Germinal center (tissue), 1 donor: ENCODE measurements at places on chromosomes 11 and 22.

DNA sequence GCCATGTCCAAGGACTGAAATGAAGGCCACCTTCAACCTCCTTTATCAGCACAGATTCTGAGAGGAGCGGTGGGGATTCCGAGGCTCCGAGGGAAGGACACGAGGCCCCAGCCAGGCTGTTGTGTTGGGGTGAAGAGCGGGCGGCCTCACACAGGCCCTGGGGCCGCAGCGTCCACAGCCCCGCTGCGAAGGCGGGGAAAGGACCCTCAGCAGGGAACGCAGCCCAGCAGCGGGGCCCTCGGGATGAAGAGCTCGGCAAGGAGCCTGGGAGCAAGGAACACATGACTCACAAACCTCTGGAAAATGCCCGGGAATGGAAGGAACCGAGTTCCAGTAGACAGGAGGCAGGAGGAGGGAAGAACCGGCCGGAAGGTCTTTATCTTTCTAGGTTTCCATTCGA is 227.2 kb downstream of the BRD1 start:
- DNase-seq: no peak

DNA sequence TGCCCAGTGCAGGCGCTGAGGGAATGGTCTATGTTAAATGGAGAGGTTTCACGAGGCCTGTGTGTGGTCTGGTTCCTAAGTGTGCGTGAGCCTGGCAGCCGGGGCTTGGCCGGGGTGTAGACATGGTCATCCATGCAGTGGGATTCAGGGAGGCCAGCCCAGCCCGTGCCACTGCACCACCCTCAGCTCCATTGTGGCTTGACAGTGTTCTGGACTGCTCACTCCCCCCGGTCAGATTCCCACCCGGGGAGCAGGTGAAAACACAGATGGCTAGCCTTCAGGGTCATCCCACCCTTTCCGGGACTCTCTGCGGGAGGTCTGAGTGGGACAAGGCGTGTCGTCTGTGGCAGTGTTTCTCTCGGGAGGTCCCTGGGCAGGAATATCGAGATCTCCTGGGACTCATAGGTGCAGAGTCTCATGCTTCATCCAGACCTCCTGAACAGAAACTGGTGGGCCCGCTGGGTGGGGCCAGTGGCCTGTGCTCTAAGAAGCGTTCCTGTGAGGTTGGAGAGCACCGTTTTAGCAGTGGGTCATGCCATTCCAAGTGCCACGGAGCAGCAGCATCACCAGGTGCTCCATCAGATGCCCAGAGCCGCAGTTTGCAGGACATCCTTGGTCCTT is 52.3 kb downstream of the ST14 start:
- no peak for DNase-seq

- no peak for DNase-seq
Observed at GRCh38 chr22:35128637-35129036, 62.7 kb downstream of the ISX start.

DNA sequence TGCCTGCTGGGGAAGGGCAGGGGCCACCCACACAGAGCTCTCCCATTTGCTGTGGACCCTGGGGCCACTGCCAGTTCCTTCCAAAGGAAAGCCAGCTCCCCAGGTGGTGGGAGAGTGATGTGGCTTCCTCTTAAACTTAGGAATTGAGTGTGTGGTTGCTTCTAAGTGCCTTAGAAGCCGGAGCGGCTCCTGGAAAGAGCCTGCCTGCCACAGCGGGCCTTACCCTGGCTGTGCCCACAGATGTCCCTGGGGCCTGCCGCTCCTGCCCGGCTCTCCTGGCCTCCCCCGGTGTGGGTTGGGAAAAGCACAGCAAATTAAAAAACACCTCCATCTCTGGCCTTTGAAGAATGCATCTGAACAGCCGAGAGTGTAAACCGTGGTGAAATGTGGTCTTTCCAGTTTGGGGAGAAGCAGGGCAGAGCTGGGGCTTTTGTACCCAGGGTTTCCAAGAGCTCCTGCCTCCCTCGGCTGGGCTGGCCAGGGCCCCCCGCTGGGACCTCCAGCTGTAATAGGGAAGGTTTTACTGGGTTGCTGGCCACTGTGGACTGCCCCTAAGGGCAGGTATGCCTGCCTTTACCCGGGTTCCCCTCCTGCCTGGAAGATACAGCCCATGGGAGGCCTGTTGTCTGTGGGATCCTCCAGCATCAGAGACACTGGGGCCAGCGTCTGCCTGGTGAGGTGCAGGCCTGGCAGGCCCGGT is 30.2 kb downstream of the LRP5 start:
- no peak for DNase-seq

DNA sequence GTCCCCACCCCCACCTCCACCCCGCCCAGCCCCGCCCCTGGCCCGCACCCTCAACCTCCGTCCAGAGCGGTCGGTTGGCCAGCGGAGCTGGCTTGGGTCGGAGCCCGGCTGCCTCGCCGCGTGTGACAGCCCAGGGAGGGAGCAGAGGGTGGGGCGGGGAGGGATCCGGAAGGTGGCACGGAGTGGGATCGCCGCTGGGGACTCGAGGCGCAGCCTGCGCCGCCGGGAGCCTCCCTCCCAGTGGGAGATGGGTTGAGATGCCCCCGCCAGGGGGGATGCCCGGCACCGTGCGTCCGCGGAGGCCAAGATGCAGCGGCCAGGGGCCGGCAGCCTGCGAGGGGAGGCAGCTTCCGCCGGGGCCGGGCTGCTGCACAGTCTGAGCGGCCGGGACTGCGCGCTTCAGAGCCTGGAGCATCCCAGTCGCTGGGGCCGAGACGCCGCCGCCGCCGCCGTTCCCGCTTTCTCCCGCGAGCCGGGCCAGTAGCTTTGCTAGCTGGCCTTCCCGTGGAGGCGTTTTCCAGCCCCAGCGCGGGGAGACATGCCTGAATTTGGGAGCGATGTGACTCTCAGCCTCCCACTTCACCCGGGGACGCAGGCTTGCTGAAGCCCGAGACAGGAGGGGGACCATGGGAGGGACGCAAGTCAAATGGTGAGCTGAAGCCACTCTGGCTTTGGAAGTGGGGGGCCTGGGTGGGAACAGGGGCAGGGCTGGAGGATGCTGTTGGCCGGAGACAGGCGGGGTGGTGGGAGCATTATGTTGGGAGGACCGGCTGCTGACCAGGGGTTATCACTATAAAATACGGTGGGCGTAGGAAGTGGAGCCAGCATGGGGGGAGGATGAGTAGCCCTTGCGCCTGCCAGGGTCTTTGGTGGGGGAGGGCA is 40.2 kb downstream of the DIXDC1 start:
- DNase-seq: peak; percentile 46

- DNase-seq: peak; percentile 13
Observed at GRCh38 chr22:17120711-17121232, 388 bp downstream of the TMEM121B start.

- DNase-seq: no peak
Observed at GRCh38 chr11:78350646-78351165, 66.9 kb downstream of the GAB2 start.

DNA sequence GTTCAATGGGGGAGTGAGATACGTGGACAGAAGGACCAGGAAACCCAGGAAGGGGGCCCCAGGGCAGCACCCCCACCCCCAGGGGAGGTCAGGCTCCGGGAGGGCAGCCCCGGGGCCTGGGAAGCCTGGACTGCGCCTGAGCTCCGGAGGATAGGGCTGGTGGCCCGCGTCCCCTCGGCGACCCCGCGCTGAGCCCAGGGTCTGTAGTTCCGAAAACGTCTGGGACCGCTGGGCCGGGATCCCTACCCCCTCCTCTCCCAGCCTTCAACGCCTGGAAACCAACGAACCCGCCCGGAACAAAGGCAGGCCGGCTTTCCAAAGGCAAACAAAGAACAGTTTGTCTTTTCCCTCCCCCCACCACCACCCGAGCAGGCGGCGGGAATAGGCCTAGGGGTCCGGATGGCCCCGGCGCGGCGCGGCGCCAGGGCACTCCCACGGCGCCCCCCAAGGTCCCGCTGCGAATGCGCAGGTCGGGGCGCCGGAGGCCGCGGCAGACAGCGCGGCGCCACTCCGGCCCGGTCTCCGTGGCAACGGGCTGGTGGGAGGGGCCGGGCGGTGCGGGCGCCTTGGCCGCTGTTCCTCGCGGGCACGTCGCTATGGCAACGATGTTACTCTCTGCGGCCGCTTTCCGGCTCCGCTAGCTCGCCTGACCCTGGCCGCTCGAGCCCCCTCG is 58.5 kb downstream of the IGLL1 start:
- peak; percentile 94 for DNase-seq

DNA sequence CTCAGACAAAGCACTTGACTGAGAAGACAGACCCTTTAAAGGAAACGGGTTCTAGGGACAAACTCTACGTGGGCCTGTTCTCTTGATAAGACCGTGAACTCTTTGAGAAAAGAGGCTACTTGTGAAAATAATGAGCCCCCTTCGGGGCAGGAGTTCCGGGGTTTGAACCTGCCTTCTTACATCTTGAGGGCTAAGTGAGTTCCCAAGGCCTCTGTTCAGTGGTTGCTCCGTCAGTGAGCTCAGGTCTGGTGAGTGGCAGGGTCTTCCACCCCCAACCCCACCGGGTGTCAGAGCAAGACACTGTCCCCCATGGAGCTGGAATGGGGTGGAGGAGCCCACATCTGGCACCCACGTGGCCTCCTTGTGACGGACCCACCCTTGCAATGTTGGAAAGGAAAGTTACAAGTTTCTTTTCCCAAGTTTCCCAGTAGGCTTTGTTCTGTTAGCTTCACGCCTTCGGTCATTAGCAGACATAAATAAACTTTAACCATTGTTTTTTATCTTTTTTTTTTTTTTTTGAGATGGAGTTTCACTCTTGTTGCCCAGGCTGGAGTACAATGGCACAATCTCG is 6.3 kb upstream of the SAMM50 start:
- DNase-seq: no peak
